Left lung (tissue), 14 donors: ENCODE measurements at places on chromosomes 6 and 20.
A peak's percentile ranks its signal among the peaks of the same experiment; 100 is the strongest.

GRCh38 chr6:32195902-32196681 lies 3.6 kb upstream of the GPSM3 start:
- DNase-seq: peak; percentile 91

GRCh38 chr20:44810391-44811149 lies at the start of gene RIMS4:
Gene RIMS4, minus strand, starts transcription at chr20:44810546. Its CDS starts 275 bp downstream, at chr20:44810271.
- no peak for DNase-seq

DNA sequence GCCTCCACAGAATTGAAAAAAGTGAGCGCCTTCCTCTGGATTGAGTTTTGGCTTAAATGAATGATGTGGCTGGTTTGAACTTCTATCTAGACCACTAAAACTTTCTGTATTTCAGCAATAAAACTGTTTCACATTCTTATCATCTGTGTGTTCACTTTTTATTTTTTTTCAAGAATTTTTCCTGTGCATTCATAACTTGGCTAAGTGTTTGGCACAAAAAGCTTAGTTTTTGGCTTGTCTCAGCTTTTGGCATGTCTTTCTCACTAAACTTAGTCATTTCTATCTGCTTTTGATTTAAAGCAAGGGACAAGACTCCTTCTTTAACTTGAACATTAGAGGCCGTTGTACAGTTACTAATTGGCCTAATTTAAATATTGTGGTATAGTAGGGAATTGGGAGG lies 1015.1 kb downstream of the EPHA7 start:
- peak; percentile 9 for DNase-seq

DNA sequence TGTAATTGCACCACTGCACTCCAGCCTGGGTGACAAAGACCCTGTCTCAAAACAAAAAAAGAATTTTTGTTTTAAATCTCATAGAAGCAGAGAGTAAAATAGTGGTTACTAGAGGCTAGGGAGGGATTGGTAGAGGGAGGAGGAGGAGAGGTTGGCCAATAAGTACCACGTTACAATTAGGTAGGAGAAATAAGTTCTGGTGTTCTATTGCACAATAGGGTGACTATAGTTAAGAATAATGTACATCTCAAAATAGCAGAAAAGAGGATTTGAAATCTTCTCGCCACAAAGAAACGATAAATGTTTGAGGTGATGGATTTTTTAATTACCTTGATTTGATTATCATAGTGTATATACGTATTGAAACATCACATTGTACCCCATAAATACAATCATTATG lies 27.1 kb upstream of the TOP1 start:
- no peak for DNase-seq
